Trophoblast cell (in vitro differentiated cells and primary cell): ENCODE measurements at places on chromosomes 1 and 21.

DNA sequence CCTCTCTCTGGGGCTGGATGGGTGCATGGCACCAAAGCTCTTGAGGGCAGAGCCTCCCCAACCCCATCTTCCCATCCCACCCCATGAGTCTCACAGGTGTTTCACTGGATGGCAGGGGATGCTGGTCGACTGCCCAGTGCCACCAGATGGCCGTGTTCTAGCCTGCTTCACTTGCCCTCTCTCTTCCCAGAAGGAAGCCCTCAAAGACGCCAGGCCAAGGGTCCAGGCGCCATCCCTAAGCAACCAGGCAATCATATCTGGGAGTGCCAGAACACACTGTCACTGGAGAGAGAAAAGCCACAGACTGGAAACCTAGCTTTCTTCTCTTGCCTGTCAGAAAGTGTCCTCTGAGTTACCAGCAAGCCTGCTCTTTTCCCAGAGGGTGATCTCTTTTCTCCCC, 26.7 kb downstream of the PIGM start:
- no peak for DNase-seq

- DNase-seq = no peak
Observed at GRCh38 chr1:19605967-19606366, 38.1 kb upstream of the NBL1 start.

DNA sequence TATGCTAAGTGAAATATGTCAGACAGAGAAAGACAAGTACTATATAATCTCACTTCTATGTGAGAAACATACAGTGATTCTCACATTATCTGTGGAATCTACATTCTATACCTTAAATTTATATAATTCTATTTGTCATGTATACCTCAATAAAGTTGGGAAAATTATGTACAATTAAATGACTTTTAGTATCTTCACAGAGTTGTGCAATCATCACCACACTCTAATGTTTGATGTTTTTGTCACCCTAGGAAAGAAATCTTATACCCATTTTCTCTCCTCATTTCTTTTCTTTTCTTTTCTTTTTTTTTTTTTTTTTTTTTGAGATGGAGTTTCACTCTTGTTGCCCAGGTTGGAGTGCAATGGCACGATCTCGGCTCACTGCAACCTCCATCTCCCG, 37.0 kb upstream of the TINAGL1 start:
- DNase-seq = no peak

DNA sequence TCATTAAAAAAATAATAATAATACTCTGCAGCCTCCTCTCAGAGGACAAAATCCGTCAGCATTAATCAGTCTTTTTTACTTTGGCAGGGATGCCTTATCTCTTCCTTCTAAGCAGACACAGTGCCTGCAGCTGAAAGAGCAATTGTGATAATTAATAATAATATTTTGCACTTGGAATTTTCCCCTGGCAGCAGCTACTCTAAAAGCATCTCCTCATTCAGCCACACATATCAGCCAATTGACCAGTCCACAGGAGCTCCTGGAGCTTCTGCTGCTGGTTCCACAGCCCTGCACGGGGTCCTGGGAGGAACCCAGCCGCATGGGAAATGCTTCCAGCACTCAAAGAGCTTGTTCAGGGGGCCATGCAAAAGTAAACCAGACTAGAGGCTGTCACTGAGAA, 31.0 kb upstream of the VWA5B1 start:
- DNase-seq = no peak

DNA sequence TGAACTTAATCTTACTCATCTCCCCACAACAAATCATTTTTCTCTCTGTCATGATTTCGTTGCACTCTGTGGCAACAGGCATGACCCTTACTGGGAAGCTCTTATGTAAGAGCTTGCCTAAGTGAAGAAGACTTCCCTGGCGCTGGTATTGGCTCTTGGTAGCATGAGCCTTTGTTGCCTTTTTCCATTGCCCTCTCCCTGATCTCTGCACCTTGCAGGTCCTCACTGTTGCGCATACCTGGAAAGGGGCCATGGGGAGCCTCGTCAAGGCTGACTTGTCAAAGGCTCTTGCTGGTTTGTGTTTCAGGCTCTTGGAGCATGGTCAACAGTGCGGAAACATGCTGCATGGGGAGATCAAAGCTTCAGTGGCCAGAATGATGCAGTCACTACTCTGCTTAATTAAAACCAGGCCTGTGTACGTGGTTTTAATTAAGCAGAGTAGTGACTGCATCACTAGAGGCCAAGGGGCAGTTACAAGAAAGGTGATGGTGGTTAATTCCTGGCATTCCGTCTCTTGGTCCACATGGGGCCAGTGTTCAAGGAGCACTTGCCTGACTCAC, 141.3 kb downstream of the SPATA46 start:
- no peak for DNase-seq
